ENCODE measurements at places on chromosomes 1 and 21.

DNA sequence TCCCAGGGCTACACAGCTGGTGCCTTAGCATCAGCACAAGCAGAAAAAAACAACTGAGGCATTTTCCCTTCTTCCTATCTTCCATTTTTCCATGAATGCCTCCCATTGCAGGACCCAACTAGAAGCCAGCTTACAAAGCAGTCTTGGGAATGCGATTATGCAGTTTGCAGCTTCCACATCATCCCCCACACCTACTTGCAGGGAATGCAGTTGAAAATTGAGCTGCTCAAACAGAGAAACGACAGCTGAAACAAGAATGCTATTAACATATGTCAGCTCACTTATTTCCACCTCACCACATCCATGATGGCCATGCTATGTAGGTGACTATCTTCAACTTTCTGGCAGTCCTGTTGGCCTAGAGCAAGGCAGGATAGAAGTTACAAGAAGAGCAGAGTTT is 150.6 kb upstream of the KCTD3 start:
- no peak for DNase-seq

- no peak for DNase-seq
Measured at GRCh38 chr1:38964140-38964548, 22.5 kb upstream of the RHBDL2 start.

GRCh38 chr1:115286431-115287205 is 51.4 kb downstream of the NGF start:
- DNase-seq = no peak

DNA sequence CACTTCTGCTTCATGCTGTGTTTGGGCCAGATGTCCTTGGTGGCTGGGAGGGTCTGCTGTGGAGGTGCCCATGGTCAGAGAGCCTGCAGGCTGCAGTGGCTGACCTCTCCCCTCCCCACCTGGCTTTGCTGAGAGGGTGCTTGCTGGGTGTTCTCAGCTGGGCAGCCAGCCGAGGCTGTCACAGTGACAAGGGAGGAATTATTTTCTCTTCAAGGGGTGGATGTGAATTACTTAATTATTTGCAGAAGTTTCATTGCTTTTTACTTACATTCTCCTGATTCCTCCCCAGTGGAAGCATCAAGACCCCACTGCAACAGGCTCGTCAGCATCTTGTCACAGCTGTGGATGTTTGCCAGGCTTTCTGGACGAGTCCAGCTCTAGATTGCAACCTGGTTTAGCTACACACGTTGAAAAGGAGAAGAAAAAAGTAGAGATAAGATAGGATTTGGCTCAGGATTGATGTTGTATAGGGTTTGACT is 70.3 kb downstream of the GALNT2 start:
- no peak for DNase-seq

GRCh38 chr1:200367841-200368534 is 41.8 kb downstream of the ZNF281 start:
- DNase-seq = no peak

DNA sequence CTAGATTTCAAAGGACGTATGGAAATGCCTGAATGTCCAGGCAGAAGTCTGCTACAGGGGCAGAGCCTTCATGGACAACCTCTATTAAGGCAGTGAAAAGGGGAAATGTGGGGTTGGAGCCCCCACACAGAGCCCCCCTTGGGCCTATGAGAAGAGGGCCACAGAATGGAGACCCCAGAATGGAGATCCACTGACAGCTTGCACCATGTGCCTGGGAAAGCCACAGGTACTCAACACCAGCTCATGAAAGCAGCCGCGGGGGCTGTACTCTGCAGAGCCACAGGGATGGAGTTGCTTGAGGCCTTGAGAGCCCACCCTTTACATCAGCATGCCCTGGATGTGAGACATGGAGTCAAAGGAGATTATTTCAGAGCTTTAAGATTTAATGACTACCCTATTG is 108.7 kb downstream of the DMRTB1 start:
- DNase-seq = no peak

DNA sequence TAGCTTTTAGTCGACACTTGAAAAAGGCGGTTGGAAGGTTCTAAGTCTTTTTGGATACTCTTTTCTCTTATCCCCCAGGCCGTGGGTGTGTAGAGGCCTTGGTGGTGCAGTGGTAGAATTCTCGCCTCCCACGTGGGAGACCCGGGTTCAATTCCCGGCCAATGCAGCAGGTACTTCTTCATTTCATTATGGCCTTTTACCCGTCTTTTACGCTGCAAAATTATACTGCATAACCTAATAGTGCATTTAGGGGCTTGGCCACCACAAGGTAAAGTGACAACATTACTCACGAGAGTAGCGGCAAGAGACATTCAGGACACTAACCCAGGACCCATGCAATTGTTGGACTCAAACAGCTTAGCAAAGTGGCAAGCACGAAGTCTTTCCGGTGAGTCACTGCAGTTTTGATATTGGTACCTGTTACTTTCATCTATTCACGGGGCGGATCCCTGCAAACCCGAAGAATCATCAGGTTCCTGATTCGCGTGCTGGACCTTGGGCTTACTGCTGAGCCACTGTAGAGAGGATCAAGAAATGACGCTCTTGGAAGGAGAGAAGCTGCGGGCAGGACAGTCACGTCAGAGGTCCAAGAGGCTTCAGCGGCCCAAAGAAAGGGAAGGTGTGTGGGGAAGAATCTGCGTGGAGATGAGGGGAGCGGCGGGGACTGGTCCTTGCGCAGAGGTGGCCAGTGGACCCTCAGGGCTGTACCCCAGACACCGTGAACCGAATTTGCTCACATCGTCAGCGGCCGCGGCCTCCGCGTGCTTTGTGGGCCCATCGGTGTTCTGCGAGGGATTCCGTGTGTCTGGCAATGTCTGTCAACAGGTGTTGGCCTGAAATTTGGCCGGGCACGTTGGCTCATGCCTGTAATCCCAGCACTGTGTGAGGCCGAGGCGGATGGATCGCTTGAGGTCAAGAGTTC is 12.9 kb upstream of the RNU1-4 start:
- DNase-seq = no peak

GRCh38 chr1:174022080-174022975 is at the start of gene RC3H1:
RC3H1 (minus strand) TSS chr1:174022357; CDS start chr1:173992985, 29,372 bp downstream.
- DNase-seq = peak; percentile 74

- no peak for DNase-seq
Measured at GRCh38 chr1:206578068-206578977, 33.9 kb downstream of the EIF2D start.

DNA sequence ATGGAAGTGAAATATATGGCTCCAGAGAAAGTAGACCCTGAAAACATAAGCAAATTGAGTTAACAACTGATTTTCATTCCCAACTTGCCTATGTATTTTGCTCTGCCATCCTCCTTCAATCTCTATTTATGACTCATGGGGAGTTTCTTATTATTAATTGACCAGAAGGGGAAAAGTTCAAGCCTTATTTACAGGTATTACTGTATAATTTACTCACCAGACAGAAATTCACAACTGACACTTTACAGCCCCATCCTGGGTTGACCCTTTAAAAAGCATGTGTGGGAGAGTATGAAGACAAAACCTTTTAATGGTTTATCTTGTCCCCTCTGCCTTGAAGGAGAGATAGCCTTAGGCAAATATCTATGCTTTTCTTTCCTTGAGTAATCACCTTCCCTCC is 39.8 kb upstream of the C1orf53 start:
- no peak for DNase-seq

Data from NCI-H446 treated with DMSO at 0.1 percent for 48 hours (cell line).